Head of caudate nucleus (tissue), 42 donors: ENCODE measurements at places on chromosomes 13 and 19.

GRCh38 chr13:58843071-58843470 lies 1211.5 kb downstream of the PCDH17 start:
- DNase-seq = no peak

- no peak for DNase-seq
Measured at GRCh38 chr13:107873926-107874325, 341.4 kb downstream of the LIG4 start.

DNA sequence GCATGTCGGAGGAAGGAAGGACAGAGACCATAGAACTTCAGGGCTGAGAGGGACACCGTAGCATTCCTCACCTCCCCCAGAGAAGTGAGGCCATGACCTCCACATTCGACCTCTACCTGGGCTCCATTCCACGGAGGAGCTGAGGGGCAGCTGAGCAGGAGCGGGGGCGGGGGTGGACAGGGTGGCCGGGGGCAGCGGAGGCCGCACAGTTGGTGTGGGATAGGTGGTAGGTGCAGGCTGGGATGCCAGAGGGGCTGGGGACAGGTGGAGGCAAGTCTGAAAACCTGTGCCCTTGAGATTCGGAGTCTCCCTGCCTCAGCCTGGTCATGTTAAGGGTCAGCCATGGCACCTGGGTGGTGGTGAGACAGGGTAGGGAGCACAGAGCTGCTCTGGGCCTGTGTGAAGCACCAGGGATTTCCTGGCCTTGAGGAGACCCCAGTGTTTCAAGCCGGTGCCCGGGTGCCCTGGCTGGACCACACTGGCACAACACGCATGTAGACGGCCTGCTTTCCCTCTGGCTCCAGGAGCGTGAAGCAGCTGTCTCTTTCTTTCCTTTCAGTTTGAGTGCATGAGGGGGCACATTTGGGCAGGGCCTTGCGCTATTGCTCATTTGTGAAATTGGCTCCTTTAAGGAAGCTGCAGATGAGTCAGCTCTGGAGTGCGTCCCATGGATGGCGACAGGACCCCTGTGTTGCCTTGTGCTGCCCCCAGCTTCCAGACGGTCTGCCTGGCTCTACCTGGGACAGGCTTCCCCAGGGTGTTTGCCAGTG lies 51.8 kb downstream of the TSSK6 start:
- no peak for DNase-seq

- peak; percentile 93 for DNase-seq
Measured at GRCh38 chr19:55654868-55655647, at the start of gene U2AF2. U2AF2 (plus strand) TSS chr19:55655035; CDS start chr19:55655105, 70 bp downstream.

GRCh38 chr13:32426191-32426989 lies 1.5 kb downstream of the N4BP2L1 start:
- no peak for DNase-seq

- DNase-seq = no peak
Measured at GRCh38 chr19:1942934-1943555, 2.1 kb downstream of the CSNK1G2 start.

- DNase-seq = no peak
Measured at GRCh38 chr19:40465025-40465556, 454 bp downstream of the BLVRB start.

- DNase-seq = no peak
Measured at GRCh38 chr13:47279920-47280319, 383.1 kb upstream of the HTR2A start.

GRCh38 chr13:96821381-96821780 lies 172.9 kb downstream of the OXGR1 start:
- no peak for DNase-seq

DNA sequence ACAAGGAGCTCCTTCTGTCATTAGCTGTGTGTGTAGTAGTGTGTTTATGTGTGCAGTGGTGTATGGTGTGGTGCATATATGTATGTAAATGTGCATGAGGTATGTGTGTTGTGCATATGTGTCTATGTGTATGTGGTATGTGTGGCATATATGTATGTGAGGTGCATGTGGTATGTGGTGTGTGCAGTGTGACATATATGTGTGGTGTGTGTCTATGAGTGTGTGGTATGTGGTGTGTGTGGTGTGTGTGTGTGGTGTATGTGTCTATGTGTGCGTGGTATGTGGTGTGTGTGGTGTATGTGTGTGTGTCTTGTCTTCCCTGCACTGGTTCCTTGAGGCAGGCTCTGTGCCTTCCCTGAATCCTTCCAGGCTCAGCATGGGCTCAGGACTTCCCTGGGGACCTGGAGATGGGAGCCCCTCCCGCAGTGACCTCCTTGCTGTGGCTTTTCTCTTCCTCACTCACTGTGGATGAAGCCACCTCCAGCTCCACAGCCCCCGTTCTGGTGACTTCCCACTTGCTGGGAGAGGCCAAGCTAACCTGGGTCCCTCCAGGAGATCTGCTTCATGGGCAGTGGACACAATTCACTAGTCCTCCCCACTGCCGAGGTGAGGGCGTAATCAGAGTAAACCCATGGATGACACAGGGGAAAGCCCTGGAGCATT lies 64.2 kb downstream of the CCDC70 start:
- DNase-seq = no peak

DNA sequence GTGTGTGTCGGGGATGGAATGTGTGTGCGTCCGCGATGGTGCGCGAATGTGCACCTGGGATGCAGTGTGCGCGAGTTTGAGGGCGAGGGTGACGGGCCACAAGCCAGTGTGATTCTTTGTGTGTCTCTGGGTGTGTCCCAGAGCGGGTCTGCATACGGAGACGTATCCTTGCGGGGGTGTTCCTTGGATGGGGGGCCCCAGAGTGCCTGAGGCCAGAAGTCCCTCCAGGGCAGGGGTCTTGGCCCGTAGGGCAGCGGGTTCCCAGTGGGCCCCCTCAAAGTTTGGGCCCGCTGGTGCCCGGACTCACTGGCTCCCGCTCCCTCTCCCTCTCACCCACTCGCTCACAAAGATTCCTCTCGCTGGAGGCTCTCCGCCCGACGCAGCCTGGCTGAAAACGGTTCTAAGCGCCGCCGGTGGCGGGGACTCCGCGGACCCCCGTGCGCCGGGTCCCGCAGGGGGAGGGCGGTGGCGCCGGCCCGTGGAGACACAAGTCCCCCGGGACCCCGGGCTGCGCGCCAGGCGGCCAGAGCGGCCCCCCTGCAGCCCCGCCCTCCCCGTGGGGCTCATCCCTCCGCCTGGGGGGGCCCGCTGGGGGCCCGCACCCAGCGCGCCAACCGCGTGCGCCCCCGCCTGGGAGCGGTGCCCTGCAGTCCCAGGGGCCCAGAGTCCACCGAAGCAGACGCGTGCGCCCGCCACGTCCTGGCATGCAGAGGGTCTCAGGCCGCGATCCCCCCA lies 886 bp downstream of the CRLF1 start:
- DNase-seq = no peak

- DNase-seq = no peak
Measured at GRCh38 chr13:34842466-34842865, 99.6 kb upstream of the NBEA start.

DNA sequence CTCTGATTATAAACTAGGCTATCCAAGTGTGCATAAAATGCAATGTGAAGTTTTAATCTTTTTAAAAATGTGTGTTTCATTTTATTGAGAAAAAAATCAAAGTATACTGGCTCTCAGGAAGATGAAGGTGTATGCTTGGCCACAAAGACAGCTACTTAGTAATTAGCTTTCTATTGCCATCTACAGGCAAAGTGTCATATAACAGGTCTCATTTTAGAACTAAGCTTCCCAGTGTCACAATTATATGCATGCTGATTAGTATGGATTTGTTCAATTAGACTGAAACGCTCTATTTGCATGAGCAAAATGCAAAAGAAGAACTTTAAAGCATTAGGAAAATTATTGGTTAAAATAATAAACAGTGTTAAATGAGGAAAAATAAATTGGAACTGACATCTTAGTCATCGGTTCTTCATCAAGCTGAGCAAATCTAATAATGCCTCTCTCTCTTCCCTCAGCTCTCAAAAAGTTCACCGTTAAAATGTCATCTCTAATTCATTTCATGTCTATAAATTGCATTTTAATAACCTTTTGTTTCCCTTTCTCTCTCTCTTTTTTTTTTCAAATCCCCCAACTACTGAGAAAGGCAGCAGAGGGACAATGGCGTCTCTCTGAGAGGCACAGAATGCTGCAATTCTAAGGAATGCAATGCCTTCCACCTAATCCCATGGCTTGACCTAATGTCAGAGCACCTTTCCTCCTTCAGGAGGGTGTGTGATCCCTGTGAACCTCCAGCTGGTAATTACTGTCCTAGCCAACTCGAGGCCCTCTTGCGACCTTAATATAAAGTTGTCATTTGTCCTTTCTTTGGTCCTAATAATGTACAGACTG lies 313.1 kb upstream of the MAB21L1 start:
- no peak for DNase-seq

- no peak for DNase-seq
Measured at GRCh38 chr19:1026783-1027649, 608 bp downstream of the CNN2 start.

DNA sequence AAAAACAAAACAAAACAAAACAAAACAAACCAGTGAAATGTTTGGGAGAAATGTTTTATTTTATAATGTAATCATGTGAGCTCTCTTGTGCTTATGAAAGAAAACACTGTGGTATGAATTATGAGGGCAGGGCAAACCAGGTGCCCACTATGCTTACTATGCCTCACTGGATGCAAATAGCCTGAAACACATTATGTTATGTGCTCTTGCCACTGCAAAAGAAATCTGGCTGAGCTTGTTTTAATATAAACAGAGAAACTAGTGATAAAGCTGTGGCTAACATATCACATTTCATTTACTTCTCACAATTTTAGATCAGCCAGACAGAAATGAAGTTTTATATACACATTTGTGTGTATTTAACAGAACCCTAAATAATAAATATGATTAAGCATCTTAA lies 8.7 kb upstream of the NBEA start:
- DNase-seq = no peak

- DNase-seq = no peak
Measured at GRCh38 chr19:1153891-1154730, 20.0 kb downstream of the SBNO2 start.

DNA sequence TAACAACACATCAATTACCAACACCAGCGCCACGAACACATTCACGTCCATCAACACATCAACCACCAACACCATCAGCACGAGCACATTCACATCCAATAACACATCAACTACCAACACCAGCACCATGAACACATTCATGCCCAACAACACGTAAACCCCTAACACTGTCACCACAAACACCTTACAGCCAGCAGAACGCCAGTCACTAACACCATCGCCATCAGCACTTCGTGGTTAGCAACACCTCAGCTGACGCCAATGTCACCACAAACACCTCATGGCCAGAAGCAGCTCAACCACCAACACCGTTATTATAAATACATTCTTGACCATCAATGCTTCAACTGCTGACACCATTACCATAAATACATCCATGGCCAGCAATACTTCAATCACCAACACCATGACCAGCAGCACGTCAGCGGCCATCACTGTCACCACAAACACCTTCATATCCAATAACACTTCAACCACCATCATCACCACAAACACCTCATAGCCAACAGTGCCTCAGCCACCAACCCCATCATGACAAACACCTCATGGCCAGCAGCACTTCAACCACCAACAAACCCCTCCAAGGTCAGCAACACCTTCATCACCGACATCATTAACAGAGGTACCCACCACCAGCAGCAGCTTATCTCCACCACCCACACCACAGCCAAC lies 9.4 kb downstream of the FCER2 start:
- no peak for DNase-seq

DNA sequence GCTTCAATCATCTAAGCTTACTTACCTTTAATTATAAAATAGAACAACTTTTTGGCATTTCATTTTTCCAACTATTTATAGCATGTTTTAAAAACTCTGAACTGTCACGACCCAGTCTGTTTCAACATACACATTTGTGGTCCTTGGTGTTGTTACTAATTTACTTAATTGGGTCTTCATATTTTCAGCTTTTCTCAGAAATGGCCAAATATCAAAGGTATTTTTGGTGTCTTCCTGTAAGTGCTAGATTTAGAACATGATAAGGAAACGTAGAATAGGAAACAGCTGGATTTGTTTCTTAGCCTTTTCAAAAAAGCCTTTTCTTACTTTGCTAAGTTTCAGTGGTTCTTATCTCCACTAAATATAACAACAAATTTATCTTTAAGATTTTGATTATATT lies 11.4 kb downstream of the LPAR6 start:
- DNase-seq = no peak

DNA sequence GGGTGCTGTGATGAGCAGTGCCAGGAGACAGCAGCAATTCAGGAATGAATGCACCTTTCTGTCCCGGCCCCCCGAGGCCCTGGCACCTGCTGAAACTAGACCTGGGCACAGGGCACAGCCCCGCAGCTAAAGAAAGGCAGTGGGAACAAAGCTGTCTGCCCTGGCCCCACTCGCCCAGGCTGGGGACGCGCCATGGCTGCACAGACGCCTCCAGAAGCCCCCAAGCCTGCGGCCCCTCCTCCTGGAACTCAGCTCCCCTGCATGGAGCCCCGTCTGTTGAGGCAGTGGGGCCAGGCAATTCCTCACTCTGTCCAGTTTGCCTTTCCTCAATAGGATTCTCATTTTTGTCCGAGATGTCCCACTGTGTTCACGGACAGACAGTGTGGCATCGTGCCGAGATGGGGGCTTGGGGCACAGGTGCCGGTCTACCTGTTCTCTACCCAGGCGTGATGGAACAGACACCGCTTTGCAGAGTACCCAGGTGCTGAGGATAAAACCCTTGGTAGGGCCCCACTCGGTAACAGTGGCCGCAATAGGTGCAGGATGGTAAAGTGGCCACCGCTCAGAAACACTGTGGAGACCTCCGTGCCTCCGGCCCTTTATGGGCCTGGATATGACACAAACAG lies 146.5 kb upstream of the SOX1 start:
- DNase-seq = no peak

- peak; percentile 94 for DNase-seq
Measured at GRCh38 chr13:95644601-95645052, at the start of gene DZIP1. DZIP1 (minus strand) TSS chr13:95644706; CDS start chr13:95642029, 2,677 bp downstream.

GRCh38 chr19:10424011-10424637 lies 3.8 kb downstream of the PDE4A start:
- DNase-seq = peak; percentile 85

DNA sequence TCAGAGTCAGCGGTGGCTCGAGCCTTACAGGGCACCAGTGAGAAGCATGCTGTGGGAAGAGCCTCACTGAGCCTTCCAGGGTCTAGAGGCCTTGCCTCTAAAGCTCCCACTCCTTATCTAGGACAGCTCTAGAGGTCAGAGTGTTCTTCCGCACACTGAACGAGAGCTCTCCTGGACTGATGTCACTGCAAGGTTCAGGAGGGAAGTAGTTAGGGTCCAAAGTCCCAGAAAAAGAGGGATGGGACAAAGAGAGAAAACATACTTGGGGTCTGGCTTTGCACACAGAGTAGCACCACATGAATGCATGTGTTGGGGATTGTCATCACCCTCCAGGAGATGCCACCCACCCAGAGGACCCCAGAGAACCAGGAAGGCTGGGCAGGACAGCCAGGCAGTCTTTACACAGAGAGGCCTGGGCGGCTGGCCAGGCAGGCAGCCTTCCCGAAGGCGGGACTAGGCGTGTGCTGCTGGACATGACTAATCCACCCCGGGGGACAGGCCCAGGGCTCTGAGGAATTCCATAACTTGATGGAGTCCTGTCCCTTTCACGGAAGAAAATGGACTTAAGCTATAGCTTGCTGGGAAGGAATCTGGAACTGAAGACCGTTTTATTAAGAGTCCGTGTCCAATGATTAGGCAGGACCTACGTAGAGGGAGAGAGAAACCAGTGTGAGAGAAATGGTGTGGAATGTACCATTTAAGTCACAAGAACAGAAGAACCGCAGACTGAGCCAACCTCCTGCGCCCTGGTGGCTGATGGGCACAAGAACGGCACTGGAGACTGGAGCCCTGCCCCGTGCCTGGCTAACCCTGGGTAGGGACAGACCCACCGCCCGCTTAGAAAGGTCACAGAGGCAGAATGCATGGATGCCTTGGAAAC lies 16.6 kb upstream of the EPHX3 start:
- no peak for DNase-seq
